ENCODE measurements at places on chromosomes 13 and 19.

GRCh38 chr19:44714597-44715169, 15.7 kb downstream of the CEACAM16 start:
- no peak for DNase-seq

DNA sequence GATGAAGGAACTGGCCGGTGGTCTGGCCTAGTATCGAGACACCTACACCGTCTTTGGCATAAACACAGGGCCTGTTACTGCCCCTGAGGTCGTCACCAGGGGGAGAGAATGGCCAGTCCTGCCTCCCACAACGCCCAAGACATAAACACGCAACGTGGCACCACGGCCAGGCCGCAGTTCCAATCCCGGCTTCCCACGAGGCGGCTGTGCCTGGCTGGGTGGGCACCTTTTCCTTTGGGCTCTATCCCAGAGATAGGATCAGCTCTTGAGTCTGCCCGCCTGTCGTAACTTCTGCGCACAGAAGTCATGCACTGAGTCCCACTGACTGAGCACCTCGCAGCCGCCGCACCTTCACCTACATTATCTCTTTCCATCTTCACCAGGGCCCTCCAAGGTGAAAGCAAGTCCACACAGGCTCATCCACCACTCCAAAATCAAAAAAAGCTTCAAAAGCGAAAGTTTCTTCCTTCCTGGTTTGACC, 1.1 kb downstream of the MIER2 start:
- DNase-seq, result no peak

DNA sequence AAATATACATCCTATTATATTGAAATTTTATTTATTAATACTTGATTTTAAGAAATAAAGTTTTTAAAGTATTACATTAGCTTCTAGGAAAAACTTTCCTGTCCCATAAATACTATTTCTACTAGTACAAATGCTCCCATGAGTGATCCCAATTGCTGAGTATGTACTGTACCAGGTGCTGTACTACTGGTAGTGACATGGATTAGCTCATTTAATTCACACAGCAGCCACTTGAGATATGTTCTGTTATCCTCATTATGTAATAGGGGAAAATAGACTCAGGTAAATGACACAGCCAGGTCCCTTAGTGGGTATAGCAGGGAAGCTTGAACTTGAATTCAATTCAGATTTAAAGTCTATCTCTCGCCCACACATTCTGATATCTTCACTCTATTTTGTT, 363.1 kb downstream of the FGF14 start:
- no peak for DNase-seq

DNA sequence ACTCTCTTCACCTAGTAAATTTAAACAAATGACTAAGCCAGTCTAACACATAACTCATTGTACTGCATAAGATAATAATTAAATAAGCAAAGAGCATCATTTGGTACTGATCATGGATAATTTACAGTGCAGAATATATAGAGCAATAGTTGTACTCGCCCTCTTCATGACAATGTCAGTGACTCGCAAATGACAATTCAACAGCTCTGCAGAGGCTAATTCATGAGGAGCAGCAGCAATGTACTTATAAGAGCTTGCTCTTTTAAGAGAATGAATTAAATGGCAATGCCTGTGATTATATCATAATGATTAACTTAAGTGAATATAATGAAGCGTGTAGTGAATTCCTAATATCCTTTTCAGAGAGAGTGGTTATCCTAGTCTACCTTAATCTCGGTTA, 284.5 kb upstream of the PCDH20 start:
- no peak for DNase-seq

- no peak for DNase-seq
Observed at GRCh38 chr13:25725104-25725503, 326.7 kb downstream of the SHISA2 start.

GRCh38 chr13:63167699-63168337, 1752.2 kb upstream of the PCDH20 start:
- DNase-seq, result no peak

DNA sequence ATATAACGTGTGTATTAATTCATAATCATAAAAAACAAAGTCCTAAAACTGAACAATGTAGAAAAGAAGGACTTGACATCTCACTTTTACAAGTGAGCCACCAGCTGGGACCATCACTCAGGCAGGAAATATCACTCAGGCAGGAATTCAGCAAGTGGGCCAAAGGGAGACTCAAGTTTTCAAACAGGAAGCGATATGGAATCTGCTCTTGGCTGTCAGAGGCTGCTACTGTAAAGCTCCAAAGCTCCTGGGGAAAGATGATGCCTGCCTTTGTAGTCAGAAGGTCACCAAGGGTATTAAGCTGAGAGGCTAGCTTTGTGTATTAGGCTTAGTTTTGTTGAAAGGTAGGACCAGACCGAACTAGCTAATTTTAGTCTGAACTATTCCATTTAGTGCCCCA, 5.5 kb upstream of the AKAP11 start:
- no peak for DNase-seq

GRCh38 chr19:2616741-2617392, 85.6 kb downstream of the GNG7 start:
- DNase-seq, result no peak

GRCh38 chr13:101919541-101920181, 467.2 kb downstream of the ITGBL1 start:
- no peak for DNase-seq

DNA sequence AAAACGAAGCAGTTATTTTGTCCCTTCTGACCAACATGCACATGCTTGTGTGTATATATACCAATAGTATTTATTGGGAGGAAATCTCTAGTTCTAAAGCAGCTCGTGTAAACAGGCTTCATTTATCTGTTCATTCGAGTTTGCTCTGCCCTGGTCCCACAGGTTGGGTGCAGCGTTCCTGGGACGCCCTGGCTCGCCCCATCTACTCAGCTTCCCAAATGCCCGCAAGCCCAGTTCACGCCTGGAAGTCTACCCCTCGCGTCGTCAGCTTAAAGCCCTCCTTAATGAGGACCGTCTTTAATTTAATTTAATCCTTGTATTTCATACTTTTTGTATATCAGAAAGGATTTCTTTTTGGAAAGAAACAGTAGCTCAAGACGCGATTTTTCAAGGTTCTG, 604 bp downstream of the THSD1 start:
- no peak for DNase-seq

- DNase-seq, result no peak
Observed at GRCh38 chr13:75312884-75313520, 169.0 kb downstream of the TBC1D4 start.

GRCh38 chr13:65112531-65112941, 2117.6 kb downstream of the PCDH9 start:
- no peak for DNase-seq

- DNase-seq, result no peak
Observed at GRCh38 chr13:29583073-29583785, 12.3 kb downstream of the SLC7A1 start.

- no peak for DNase-seq
Observed at GRCh38 chr19:47032171-47032811, 12.7 kb downstream of the NPAS1 start.

DNA sequence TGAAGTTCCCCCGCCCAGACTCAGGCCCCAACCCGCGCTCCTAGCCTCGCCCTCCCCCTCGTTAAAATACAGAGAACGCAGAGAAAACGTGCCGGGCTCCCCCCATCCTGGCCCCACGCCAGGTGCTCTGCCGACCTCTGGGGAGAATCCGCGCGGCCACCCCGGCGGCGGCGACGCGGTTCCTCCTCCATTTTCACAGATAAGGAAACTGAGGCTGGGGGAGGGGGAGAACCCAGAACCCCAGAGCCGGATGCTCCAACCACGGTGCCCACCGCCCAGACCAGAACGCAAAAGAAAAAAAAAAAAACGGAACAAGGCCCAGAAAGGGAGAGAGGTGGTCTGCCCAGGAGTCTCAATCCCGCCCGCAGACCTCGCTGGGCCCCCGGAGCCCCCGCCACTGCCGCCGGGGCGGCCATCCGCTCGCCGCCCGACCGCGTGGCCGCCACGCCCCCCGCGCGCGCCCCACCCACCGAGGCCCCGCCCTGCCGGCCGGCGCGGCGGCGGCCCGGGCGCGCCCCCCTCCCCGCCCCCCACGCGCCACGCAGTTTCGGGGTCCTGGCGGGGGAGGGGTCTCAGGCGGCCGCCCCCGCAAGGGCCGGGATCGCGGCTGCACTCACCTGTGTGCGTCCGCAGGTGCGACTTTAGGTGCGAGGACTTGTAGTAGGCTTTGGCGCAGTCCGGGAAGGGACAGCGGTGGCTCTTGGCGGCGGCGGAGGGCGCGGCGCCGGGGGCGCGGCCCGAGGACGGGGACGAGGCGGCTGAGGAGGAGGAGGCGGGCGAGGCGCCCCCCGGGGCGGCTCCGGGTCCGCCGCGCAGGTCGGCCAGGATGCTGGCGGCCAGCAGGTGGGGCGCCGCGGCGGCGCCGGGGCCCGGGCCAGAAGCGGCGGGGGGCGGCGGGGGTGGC, 703 bp downstream of the KLF16 start:
- no peak for DNase-seq

DNA sequence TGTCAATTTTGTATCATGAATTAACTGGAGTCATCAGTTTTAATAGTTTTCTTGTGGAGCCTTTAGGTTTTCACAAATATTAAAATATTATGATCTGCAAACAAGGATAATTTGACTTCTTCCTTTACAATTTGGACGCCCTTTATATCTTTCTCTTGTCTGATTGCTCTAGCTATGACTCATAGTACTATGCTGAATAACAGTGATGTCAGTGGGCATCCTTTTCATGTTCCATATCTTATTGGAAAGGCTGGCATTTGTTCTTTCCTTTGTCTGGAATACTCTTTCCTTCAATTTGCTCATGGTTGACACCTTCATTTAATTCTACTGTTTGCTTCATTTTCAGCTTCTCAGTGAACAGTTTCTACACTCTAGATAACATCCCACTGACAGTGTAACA, 1129.3 kb downstream of the SLITRK5 start:
- no peak for DNase-seq

DNA sequence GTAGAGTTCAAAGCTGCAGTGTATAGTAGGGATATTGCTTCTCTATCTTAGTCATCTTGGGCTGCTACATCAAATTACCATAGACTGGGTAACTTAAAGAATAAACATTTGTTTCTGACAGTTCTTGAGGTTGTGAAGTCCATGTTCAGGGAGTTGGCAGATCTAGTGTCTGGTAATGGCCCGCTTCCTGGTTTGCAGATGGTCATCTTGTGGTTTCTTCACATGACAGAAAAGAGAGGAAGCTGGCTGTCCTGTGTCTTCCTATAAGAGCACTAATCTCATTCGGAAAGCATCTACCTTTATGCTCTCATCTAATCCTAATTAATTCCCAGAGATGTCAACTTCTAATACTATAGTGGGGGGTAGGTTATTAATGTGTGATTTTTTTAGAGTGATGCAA, 6.2 kb downstream of the ZNF763 start:
- no peak for DNase-seq

DNA sequence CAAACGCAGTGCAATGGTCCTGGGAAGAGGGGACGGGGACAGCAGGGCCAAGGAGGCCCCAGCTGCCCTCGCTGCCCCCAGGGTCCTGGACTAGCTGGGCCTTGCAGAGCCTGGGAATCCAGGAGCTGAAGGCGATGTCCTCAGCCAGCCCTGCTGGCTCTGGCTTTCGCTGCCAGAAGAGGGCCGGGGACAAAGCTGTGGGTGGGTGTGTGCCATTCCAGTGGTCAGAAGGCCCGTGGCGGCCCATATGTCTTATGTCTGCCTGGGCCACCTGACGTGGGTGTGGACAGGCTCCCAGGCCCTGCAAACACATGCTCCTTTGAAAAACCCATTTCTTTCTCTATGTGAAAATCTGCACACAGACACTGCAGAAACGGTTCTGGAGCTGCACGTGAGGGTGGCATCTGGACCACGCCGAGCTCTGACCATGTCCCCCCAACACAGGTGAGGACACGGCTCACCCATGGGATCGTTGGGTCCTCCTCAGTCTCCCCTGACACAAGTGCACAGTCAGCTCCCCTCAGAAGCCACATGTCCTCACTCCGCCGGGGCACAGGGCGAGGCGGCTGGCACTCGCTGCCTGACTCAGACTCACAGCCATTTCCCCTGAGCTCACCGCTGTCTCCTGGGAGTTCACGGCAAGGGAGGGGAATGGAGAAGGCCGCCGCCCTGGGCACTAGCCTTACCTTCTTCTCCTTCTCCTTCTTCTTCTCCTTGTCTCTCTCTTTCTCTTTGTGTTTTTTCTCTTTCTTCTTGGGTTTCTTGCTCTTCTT, 16.9 kb downstream of the IZUMO4 start:
- DNase-seq, result no peak

- no peak for DNase-seq
Observed at GRCh38 chr19:53772943-53773342, 51.2 kb downstream of the NLRP12 start.

DNA sequence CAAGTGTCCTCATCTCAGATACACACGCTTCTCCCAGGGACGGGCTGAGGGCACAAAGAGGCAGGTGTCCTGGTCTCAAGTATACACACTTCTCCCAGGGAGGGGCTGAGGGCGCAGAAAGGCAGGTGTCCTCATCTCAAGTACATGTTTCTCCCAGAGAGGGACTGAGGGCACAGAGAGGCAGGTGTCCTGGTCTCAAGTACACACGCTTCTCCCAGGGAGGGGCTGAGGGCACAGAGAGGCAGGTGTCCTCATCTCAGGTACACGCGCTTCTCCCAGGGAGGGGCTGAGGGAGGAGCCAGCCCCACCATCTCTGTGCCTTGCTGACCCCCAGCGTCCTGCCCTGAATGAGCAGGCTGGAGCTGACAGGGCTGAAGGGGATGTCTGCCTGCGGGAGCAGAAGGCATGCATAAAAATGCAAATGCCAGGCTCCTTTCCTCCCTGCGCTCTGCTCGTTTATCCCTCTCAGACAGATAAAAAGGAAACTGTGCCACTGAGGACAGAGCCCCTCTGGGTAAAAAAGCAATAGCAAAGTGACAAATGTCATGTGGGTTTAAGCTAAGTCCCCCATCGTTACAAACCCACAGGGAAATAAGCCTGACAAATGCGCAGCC, 96.1 kb upstream of the UQCRFS1 start:
- no peak for DNase-seq
